ENCODE measurements at places on chromosomes 11 and 22.

DNA sequence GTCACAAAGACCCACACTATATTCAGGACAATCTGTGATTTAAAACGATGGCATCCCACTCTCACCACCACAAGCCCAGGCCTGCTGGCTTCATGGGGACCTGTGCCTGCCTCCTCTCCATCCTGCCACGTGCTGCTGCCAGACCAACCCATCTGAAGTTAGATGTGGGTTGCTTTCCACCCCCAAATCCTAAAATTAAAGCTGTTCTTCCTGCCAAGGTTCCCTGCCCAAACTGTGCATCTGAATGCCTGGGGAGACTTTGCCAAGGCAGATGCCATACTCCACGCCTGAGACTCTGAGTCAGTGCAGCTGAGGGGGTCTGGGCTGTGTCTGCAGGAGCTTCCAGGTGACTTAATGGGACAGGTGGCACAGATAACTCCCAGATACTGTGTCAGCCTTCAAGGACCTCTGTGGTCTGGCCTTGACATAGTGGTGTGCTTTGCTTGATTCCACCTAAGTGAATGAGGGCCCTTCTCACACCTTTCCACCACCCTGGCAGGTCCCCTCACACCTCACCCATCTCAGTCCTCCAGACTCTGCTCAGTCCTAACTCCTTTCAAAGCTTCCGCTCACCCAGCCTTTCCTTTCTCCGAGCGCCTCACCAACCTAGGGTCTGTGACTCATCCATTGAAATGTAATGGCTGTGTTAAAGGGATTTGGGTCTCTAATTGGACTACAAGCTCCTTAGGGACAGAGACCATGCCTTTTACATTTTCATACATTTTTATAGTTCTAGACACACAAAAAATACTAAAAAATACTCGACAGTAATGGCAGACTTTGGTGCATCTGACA is 18.6 kb downstream of the ADAMTS8 start:
- no peak for DNase-seq

DNA sequence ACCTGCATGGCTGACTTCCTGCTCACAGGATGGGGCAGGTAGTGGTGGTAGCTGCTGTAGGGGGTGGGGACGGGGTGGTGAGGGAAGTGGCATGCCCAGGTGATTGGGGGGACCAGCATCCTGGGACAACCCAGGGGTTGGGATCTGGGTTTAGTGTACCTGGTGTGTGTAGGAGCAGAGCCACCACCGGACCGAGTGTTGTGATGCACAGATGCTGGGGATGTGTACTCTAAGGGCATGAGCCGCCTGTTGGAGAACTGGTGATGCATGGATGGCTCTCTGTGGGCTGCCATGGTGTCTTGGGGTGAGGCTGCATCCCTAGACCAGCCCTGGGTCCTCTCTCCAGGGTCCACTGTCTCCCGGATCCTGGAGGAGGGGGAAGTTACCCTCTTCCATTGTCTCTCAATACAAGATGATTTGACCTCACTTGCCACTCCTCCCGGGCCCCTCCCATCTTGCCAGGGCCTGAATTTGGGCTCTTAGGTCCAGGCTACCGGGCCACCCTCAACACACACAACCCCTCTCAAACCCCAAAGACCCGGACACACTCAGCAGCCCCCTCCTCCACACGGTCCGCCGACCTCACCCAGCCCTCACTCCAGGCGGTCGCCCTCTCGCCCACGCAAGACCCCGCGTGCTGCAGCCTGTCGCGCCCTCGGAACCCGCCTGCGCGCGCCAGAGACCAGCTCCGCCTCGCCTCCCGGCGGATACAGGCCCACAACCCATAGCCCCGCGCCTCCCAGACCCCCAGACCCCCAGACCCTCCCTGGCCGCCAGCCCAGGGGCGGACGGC is 619 bp downstream of the LRRC75B start:
- DNase-seq: no peak

DNA sequence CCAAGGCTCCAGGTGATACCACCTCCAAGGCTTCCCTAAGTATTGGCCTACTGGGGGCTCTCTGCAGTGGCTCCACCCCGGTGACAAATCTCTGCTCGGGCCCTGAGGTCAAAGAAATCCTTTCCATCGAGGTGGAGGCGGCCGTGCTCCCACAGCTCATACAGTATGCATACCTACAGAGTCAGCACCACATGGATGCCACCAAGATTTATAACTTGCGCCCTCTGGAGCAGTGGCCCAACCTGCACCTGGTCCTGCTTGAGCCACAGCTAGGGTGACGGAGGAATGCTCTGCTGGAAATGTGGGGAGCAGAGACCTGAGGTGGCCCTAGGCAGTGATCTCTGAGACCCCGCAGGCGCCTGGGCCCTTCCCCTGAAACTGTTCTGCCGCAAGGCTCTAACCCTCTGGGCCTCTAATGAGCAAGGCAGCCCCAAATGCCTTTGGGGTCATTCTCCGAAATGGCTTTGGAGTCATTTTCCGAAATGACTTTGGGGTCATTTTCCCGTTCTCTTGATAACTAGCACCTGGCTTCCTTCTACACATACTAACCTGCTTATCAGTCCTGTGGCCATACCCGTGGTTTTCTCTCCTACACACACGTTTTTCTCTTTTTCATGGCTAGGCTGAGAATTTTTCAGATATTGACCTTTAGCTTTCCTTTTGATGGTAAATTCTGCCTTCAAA is 33.9 kb downstream of the TMEM45B start:
- DNase-seq: no peak

GRCh38 chr11:81959341-81959740 is 774.3 kb downstream of the FAM181B start:
- no peak for DNase-seq

GRCh38 chr11:93487032-93487483 is 56.1 kb downstream of the SMCO4 start:
- no peak for DNase-seq

DNA sequence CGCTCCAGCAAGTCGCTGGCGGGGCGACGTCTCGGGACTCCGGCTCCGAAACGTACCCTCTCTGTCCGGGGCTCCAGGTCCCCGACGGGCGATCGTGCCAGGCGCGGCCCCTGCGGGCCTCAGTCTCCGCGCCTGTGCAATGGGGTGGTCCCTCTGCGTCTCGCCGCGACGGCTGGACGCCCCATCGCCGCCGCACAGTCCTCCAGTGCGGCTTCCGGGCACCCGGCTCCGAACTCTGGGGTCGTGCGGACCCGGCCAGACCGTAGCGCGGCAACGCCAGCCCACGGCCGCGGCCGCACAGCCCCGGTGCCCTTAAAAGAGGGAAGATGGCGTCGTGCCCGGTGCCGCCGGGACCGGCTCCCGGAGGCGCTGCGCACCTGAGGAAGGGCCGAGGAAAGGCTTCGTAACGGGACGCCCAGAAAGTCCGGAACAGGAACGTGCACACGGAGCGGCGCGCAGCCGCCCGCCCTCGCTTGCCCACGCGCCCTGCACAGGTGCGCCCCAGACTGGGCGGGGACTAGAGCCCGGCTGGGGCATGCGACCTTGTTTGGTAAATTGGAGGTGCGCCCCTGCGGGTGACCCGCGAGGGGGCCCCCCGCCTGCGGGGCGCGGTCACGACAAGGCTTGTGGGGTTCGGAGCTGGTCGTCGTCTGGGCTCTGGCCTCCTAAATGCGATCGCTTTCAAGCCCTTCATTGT is 525 bp downstream of the BIK start:
- peak; percentile 30 for DNase-seq

DNA sequence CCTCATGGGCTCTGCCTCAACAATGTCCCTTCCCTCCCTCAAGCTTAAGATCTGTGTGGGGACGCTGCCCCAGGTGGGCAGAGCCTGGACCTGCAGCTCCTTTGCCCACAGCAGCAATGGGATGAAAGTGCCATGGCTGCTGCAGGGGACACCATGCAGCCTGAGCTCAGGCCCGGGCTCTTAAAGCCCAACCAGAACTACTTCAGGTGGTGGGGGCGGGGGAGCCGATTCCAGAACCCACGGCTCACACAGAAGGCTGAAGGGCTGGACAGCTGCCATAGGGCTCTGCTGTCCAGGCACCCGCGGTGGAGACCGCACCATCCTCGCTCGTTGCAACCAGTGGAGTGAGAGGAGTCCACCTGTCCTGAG is 12.5 kb downstream of the CHID1 start:
- no peak for DNase-seq

DNA sequence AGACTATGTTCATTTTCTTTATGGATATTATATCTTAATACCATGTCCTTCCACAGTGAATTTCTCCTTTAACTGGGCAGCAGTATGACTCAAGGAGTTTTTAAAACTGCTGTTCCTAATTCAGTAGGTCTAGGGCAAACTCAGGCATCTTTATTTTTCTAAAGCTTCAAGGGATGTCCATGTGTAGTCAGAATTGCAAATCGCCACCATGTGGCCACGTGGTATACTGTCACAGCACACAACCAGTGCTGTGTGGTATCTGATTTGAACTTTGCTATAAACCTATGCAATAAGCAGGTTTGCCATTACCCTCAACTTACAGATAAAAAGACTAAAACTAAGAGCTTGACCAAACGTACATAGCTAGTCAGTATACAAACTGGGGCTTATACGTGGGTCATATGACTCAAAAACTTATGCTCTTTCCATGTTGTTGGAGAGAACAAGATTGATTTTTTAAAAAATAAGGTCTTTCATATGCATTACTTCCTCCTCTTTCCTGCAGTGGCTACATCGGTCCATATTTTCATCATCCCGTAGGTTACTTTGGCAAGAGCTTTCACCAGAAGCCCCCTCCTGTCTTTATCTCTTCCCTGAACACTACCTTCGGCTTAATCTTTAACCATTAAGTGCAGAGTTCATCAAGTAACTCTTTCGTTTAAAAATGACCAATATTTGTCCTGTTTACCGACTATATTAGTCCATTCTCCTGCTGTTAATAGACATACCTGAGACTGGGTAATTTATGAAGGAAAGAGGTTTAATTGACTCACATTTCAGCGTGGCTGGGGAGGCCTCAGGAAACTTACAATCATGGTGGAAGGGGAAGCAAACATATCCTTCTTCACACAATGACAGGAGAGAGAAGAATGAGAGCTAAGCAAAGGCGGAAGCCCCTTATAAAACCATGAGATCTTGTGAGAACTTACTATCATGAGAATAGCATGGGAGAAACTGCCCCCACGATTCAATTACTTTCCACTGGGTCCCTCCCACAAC is 8.0 kb upstream of the HTATIP2 start:
- no peak for DNase-seq

DNA sequence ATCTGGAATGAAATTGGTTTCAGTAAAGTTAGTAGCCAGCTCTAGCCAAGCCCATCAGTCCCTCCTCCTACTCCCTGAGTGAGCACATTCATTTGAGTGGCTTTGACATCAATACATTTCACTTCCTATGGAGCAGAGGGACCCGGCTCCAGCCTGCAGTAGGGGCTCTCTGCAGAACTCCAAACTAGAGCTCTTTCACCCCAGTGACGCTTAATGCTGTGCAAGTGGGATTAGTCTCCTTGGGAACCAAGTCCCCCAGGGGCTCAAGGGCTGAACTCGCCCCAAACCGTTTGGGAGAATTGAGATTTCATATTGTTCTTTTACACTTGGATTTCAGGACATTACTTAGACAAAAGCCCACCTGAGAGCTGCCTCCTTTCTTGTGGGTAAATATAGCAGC is 4.4 kb upstream of the FAM181B start:
- no peak for DNase-seq

DNA sequence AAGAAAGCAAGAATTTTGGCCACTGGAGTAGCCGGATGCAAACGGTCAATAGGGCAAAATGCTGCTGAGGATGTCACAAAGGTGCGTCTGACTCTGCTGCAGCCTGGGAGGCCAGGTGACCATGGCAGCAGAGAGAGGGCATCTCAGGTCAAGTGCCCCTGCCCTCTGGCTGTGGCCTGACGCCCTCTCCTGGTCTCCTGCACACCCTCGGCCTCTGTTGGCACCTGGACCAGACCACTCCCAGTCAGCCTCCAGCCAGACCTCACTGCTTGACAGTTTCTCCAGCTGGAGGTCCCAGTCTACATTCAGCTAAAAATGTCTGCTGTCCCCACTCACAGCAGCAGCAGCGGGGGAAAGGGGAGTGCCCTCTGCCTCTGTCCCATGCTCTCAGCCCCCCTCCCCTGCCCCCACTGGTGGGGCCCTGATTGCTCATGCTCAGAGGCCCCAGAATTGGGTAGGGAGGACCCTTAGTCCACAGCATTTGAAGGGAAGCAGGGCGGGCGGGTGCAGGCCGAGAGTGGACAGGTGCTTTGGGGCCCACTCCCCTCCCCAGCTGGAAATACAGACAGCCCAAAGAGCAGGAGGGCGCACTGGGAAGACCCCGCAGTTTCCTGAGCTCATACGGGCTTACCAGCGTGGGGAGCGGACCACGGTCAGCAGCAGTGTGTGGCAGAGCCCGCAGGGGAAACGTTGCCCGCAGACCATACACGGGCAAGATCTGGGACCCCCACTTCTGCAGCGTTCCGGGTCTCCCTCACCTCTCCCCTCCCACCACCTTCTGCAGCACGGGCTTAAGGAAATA is 1.6 kb upstream of the BRSK2 start:
- no peak for DNase-seq

- no peak for DNase-seq
These were observed 329.5 kb downstream of the MIAT start for GRCh38 chr22:26986884-26987283.

GRCh38 chr22:26542831-26543230 is 30.6 kb upstream of the TFIP11 start:
- no peak for DNase-seq

DNA sequence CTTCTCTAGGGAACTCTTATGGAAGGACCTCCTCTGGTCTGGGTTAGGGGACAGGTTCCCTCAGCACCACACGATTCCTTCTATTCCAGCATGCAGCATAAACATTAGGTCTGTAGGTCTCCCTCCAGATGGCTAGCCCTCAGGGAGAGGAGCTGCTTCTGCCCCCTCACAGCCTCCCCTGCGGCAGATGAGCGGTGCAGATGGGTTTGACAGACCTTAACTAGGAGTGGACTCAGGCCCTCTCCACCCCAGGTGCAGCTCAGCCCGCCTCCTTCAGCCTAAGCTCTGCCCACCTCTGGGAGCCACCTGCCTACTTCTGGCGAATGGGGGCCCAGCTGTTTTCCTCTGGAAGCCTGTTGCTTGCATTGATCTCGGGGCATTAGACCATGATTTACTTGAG is 55.7 kb upstream of the EIF3D start:
- DNase-seq: no peak

DNA sequence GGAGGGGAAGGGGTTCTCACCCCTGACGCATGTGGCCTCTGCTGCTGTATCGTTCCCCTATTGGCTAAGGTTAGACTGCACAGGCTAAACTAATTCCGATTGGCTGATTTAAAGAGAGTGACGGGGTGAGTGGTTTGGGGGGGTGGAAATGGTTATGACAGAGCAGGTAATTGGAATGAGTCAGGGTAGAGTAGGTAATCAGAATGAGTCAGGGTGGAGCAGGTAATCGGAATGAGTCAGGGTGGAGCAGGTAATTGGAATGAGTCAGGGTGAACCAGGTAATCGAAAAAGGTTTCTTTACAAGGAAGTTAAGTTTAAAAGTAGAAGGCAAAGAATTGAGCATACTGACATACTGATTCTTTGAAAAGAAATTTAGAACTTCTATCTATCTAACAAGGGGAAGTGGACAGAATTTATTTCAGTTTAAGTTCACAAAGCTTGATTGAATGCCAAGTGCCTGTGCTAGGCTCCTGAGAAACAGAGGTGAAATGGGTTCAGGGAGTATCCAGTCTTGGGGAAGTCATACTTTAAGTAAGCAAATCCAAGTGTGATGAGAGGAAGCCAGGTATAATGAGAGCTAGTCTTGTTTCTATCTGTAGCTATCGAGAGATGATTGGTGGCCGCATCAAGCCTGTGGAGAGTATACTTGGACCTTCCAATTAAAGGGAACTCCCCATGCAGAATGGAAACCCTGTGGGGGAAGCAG is 58.0 kb downstream of the C11orf91 start:
- DNase-seq: no peak

- no peak for DNase-seq
These were observed 153.9 kb upstream of the LRRC4C start for GRCh38 chr11:41613326-41613725.

- peak; percentile 77 for DNase-seq
These were observed at the start of gene ZC3H7B for GRCh38 chr22:41301085-41302020. Gene ZC3H7B (plus strand): TSS chr22:41301525. CDS start chr22:41320661, 19,136 bp downstream.

Measured in effector memory CD4-positive, alpha-beta T cell (primary cell).